ENCODE measurements at places on chromosomes 13 and 19.
A peak's percentile ranks its signal among the peaks of the same experiment; 100 is the strongest.

GRCh38 chr13:48654511-48654910 is 782 bp downstream of the CYSLTR2 start:
- no peak for DNase-seq

DNA sequence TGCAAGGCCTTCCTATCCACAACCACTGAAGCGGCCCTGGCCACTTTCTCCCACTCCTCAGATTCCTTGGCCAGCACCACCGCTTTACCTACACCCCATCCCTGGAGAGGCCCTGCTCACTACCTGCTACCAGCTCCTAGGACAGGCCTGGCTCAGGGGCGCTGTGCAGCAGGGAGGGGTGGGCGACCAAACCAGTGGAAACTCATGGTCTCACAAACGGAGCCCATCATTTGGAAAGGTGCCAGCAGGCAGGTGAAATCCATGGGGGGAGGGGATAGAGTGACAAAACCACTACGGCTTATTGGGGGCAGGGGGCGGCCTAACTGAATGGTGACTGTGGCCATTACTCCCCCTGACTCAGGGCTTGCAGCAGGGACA is 27.6 kb downstream of the C19orf47 start:
- no peak for DNase-seq

DNA sequence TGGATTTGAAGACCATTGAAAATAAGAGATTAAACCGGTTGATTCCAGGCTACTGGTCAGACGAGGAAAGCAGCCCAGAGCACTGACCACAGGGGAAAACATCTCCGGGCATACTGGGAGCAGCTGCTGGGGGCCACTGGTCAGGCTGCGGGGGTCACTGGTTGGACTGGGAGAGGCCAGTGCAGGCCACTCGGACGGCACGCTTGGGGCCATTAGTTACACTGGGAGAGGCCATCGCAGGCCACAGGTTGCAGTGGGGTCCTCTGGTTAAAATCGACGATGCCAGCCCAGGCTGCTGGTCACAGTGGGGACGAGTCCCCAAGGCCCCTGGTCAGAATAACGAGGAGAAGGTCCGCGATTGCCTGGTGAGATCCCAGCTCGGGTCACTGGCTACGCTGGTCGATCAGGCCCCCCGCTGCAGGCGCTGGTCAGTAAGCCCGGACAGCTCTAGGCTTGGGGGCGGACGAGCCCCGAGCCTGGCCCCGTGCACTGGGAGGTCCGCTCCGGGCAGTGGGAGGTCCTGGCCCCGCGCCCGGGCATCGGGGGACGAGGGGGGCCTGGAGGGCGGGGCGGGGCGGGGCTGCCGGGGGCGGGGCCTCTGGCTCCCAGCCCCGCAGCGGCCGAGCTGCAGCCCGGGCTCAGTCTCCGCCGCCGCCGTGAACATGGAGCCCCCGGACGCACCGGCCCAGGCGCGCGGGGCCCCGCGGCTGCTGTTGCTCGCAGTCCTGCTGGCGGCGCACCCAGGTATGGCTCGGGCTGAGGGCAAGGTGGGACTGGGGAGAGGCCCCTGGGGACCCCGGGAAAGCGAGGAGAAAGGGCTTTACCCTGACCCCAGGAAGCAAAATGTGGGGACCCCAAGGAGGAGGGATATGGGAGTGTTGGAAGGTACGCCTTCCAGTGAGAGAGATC is at the start of gene BCAM:
TSS of gene BCAM (plus strand) at position 641 of the 909 bp plus-strand sequence. CDS start at position 663, 22 bp downstream.
- DNase-seq, result peak; percentile 58

GRCh38 chr13:88926890-88927502 is 1255.8 kb downstream of the SLITRK5 start:
- no peak for DNase-seq

DNA sequence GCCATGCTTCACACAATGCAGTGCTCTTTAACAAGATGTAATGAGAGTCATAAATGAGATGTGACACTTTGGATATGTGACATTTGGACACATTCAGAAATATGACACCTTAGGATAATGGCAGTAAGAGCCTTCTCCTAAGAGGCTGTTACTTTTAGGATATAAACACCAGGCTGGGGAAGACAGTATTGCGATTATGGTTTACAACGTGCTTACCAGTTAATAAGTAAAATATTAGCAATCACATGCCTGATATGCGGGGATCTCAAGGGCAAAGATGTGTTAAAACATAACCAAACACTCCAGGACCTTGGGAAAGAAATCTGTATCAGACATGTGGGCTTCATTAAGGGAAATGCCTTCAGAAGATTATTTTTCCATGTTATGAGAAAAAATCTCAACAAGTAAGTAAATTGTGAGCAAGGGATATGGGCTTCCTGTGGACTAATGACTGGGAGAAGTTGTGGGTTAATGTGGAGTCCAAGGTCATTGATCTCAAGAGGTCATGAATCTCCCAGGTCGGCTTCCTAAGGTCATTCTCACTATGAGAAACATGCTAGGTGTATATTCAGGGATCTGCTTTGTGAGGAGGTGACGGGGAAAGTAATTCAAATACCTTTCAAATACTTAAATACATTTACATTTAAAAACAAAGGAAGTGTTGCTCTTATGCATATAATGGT is 105.3 kb downstream of the STARD13 start:
- no peak for DNase-seq

GRCh38 chr13:40490086-40490758 is 176.2 kb downstream of the FOXO1 start:
- DNase-seq, result no peak

DNA sequence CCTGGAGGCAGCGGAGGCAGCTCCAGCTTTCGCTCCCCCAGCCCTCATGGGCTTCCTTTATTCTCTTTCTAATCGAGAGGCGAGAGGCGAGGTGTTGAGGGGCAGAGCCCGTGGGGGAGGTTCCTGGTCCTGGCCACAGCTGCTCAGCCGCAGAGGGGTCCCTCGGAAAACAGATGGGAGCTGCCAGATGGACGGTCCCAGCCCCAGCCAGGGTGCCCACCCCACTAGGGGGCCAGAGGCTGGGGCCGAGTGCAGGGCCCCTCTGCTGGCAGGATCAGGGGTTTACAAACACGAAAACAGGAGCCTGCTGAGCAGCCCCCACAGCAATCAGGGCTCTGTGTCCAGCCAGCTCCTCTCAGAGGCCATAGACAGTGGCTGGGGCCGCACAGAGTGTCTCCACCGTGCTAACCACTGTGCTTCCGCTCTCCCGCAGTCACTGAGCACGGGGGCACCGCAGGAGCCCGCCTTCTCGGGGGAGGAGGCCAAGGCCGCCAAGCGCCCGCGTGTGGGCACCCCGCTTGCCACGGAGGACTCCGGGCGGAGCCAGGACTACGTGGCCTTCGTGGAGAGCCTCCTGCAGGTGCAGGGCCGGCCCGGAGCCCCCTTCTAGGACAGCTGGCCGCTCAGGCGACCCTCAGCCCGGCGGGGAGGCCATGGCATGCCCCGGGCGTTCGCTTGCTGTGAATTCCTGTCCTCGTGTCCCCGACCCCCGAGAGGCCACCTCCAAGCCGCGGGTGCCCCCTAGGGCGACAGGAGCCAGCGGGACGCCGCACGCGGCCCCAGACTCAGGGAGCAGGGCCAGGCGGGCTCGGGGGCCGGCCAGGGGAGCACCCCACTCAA is 182.2 kb downstream of the KDM4B start:
- no peak for DNase-seq

GRCh38 chr19:19056636-19057275 is 7.0 kb upstream of the SLC25A42 start:
- DNase-seq, result no peak

- no peak for DNase-seq
These were observed 8.7 kb upstream of the KCNRG start for GRCh38 chr13:50006426-50007135.

- DNase-seq, result no peak
These were observed 423 bp downstream of the LSM14A start for GRCh38 chr19:34172661-34173192.

GRCh38 chr19:19458110-19458816 is 52.8 kb downstream of the GATAD2A start:
- no peak for DNase-seq

- no peak for DNase-seq
These were observed 4.2 kb downstream of the ZSCAN5A start for GRCh38 chr19:56310462-56310861.

DNA sequence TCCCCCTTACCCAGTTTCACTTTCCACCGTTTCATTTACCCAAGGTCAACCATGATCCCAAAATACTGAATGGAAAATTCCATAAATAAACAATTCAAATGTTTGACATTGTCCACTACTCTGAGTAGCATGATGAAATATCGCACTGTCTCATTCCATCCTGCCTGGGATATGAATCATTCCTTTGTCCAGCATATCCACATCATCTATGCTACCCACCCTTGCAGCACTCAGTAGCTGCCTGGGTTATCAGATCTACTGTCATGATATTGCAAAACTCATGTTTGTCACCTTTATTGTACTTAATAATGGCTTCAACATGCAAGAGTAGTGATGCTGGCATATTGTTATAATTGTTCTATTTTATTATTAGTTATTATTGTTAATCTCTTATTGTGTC is 263.9 kb upstream of the NBEA start:
- DNase-seq, result no peak

- no peak for DNase-seq
These were observed 69.6 kb upstream of the PCDH9 start for GRCh38 chr13:67299751-67300150.

DNA sequence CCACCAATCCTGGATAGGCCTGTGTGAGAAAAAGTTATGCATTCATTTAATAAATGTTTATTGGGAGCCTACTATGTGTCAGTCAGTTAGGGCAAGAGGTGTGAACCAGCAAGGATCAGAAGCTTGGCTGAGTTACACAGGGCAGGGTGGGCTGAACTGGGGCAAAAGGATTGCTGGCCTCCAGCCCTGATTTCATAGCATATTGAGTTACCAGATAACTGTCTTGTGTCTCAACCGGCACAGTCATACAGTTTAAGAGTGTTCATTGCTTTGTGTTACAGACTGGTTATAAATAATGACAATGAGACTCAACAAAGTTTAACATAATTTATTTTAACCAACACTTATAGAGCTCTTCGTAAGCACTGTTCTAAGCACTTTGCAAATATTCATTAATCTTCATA is 253.8 kb downstream of the DLEU7 start:
- DNase-seq, result no peak

GRCh38 chr19:41095703-41096102 is 7.5 kb downstream of the CYP2A13 start:
- no peak for DNase-seq

- DNase-seq, result no peak
These were observed 3.7 kb upstream of the KRTDAP start for GRCh38 chr19:35493971-35494370.

GRCh38 chr13:64510747-64511146 is 2719.4 kb downstream of the PCDH9 start:
- no peak for DNase-seq

DNA sequence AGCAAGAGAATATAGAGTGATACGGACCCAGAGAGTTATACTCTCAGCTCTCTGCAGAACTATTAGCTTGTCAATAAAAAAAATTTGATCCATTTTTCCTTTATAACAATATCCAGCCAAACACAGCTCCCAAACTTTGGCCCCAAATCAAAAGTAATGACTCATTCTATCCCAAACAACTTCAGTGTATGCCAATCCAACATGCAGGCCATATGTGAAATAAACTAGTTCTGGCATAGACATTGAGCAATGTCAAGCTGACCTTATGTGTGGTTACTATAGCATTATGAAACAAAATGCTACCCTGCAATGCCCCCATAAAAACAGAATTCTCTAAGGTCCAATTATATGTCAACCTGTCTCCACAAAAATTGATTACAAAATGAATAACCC is 209.5 kb downstream of the DNAJC15 start:
- DNase-seq, result no peak

Data from omental fat pad (tissue), 4 donors.